Thyroid gland (tissue), 4 donors: ENCODE measurements at places on chromosomes 12 and 14. TPM values are rescaled to one million over a fixed set of nuclear protein-coding genes. Genes with fewer than 3 reads are reported as not detected.

DNA sequence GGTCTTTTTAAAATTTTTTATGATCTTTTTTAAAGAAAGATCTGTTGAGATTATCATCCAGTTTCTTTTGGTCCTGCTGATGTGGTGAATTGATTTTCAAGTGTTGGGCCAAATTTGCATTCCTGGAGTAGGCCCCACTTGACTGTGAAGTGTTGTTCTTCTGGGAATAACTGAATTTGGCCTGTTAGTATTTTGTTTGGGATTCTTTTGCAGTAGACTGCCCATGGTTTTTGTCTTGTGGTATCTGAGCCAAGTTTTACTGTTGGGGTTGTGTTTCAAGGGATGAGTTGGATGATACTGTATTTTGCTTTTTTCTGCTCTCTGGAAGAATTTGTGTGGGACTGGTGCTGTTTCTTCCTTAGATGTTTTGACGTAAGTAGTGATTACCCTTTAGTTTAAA lies 4.0 kb upstream of the SYCP3 start:
- no peak overlapping the region for H3K4me3 ChIP-seq
- peaks cover 14% of the 10 kb centered on the region for H3K36me3 ChIP-seq
- H3K27ac ChIP-seq: peak overlapping the region; percentile 96

DNA sequence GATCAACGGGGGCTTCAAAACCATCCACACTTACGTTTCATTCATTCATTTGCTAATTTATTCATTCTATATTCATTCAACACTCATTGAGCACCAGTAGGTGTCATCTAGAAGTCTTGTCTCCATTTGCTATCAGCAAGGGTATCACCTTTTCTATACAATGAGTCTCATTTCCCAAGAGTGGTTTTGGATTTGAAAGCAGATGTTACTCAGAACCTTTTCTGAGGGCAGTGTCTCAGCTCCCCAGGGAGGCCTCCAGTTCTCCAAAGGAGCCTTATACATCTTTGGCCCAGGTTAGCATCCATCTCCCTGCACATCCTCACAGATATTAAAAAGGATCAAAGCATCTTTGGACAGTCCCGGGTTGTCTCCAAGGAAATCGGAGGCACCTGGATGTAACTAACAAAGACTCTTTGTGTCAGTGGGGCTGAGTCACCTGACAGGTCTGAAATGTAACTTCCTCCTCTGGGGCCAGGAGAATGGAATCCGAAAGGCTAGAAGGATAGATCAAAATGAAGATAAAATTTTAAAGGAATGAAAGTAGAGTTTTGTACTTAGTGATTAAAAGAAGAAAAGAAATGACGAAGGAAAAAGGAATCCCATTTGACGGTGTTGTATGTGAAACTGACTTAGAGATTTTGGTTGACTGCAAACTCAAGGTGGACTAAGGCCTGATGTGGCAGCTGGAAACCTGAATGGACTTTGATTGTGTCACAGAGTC lies 103.0 kb downstream of the VCPKMT start:
- DNase-seq: no peak
- H3K4me3 ChIP-seq: no peak overlapping the region
- no peaks in the 10 kb centered on the region for H3K4me1 ChIP-seq
- no peak overlapping the region for H3K27ac ChIP-seq
- H3K27me3 ChIP-seq: no peaks in the 10 kb centered on the region
- no peaks in the 10 kb centered on the region for H3K36me3 ChIP-seq

Gene SRRM4
- total RNA-seq: 0.27 TPM

- no peaks in the 10 kb centered on the region for H3K36me3 ChIP-seq
- DNase-seq: no peak
- no peaks in the 10 kb centered on the region for H3K27me3 ChIP-seq
- no peak overlapping the region for H3K4me3 ChIP-seq
- H3K4me1 ChIP-seq: no peaks in the 10 kb centered on the region
Measured at GRCh38 chr12:27840229-27840999, 60.4 kb upstream of the MANSC4 start.

Gene LHX5
- total RNA-seq: 0.13 TPM
